ENCODE measurements at places on chromosomes 16 and 17.

GRCh38 chr16:28182183-28182582 lies 29.6 kb downstream of the XPO6 start:
- no peak for DNase-seq

DNA sequence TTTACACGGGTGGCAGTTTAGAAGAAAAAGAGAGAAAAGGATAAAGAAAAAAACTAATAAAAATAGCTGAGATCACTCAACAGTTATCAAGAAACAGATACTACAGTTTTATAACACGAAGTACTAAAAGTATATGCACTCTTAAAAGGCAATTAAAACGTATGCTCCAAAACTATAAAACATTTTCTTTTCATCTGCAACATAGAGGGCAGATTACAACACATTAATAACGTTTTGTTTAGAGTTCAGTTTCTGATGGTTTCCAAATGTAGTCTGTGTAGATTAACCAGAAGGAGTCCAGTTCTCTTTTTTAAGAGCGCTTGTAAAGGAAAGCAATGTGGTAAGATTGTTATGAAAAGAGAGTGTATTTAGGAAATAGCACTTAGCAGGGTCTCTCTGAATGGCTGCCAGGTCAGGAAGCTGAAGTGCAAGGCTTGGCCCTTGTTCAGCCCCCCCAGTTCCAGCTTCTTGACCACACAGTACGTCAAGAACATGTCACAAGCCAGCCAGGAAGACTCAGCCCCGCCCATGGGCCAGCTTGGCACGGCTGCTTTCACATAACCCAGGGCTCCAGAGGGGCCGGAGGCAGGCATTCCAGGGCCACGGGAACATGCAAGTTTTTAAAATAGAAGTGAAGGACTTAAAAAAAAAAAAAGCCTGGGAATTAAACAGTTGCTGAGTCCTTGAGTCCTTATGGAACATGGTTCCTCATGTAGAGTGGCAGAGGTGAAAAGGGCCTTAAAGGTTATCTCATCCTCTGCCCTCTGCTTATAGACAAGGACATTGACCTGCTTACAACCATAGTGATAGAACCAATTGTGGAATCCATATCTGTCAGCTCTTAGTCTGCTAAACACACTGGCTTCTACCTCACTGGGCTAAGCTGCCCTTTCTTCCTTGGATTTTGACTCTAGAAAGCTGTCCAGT lies 147.4 kb upstream of the TBX2 start:
- DNase-seq = peak; percentile 82

DNA sequence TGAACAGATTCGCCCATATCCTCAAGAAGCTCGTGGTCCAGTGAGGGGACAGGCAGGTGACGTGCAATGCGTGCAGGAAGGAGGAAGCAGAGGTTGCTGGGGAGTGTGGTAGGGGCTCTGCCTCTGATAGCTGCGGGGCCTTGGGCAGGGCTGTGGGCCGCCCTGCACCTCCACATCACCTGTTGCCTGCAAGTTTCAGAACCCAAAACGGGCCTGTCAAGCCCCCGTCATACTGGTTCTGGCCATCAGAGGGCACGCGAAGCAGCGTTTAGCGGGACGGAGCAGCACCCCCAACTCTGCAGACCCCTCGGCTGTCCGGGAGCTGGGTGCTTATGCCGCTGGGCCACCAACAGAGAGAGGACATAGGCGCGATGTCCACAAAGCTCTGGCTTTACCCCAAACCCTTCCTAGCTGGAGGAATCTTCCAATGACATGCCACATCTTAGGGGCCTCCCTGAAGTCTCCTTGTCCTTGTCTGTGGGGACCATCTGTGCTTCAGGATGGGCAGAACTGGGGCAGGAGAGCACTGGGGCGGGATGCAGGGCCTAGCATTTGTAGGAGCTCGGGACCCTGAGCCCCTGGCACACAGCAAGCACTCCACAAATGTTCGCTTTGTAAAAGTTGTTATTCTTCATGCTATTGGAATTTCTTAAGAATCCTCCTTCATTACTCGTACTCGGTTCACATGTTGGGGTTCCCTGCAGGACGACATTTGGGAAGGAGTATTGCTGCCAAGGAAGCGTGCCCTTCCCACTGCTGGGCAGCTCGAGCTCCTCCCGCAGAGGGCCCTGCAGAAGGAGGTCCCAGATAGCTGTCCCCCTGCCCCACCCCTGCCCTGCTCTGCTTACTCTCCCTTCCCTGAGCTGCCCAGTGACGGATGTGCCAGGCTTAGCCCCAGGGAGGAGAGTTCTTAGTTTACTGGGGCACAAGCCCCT lies 64.3 kb downstream of the CNGB1 start:
- DNase-seq = no peak

- no peak for DNase-seq
Measured at GRCh38 chr17:79739148-79740062, 8.7 kb downstream of the ENPP7 start.

DNA sequence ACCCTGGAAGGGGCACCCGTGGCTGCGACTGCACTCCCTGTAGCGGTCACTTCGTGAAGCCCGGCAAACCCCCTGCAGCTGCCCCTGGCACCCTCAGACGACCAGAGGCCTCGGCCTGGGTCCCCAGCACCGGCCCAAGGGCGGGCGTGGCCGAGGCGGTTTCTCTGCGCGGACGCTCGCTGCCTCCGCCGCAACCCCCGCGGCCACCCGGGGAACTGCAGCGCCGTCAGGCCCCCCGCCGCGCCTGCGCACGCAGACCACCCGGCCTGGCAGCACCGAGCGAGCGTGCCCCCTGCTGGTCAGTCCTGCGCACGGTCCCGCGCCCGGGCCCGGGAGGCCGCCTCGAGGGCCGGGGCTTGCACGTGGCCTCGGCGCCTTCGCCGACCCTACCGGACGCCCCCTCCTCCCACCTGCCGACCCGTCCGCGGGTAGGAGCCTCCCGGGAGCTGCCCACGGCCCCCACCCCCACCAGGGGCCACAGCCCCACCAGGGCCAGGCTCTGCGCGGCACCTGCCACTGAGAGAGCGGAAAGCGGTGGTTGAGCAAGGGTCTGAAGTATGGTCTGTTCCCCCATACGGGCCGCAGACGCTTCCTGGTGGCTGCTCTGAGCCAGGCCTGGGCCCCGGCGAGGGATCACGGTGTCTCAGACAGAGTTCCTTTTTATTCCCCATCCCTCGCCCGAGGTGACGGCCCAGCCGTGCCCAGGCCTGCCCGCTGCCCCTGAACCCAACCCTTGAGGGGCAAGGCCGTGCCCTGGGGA lies 11.5 kb upstream of the HS3ST6 start:
- DNase-seq = peak; percentile 89

- DNase-seq = peak; percentile 39
Measured at GRCh38 chr16:75462806-75463205, 1.7 kb downstream of the TMEM170A start.
